ENCODE measurements at places on chromosomes 11 and 22. TPM values are rescaled to one million over a fixed set of nuclear protein-coding genes. Genes with fewer than 3 reads are reported as not detected.

Gene MYRF
- 73.4 TPM for total RNA-seq

Gene OR52N4
- total RNA-seq = not detected

Gene ANO9
- total RNA-seq = 25.5 TPM

GRCh38 chr11:122779047-122779629 is 59.2 kb upstream of the CRTAM start:
- H3K27me3 ChIP-seq = peaks cover 10% of the 10 kb centered on the region
- no peaks in the 10 kb centered on the region for H3K4me1 ChIP-seq
- no peak overlapping the region for H3K4me3 ChIP-seq
- H3K27ac ChIP-seq = no peak overlapping the region
- no peak for DNase-seq
- peaks cover 14% of the 10 kb centered on the region for H3K36me3 ChIP-seq

GRCh38 chr11:132078264-132079076 is 708.1 kb downstream of the NTM start:
- no peak overlapping the region for H3K27ac ChIP-seq
- no peaks in the 10 kb centered on the region for H3K27me3 ChIP-seq
- H3K36me3 ChIP-seq = no peaks in the 10 kb centered on the region

GRCh38 chr22:19940536-19941364 is 822 bp upstream of the COMT start:
- no peak for DNase-seq
- H3K36me3 ChIP-seq = no peaks in the 10 kb centered on the region
- H3K4me3 ChIP-seq = peak overlapping the region; percentile 86
- H3K4me1 ChIP-seq = peaks cover 55% of the 10 kb centered on the region
- H3K27ac ChIP-seq = peak overlapping the region; percentile 98

DNA sequence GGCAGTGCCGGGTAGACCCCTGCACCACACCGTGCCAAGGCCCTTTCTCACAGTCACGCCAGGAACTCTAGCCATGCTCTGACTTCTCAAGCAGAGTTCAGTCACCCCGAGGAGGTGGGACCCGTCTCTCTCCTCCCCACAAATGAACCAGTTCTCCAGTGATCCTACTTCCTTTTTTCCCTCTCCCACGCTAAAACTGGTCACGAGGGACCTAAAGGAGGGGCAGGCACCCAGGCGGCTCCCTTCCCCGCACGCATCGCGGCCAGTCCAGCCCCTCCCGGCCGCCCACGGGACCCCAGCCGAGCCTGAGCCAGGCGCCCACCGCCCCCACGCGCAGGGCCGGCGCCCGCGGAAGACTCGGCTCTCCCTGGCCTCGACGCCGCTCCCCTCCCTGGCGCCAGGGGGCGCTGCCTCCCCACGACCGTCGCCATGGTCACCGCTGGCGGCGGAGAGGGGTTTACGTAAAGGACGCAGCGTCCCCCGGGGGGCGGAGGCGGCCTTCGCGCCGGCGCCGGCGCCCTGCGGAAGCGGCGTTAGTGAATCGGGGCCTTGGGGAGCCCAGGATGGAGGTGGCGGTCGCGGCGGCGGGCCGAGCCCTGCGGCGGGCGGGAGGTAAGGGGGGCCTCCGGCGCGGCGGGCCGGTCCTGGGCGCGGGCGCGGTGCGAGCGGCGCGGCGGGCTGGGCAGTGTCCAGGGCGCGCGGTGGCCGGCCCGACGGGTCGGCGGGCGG is at the start of gene DAGLA:
Gene DAGLA, plus strand, starts transcription at position 499 of the 729 bp plus-strand sequence. CDS start 39,765 bp downstream, outside the sequence.
- no peaks in the 10 kb centered on the region for H3K27me3 ChIP-seq
- H3K4me3 ChIP-seq = peak within 1 kb of the TSS; percentile 49
- peaks cover 36% of the 10 kb centered on the region for H3K4me1 ChIP-seq
- H3K27ac ChIP-seq = peak within 1 kb of the TSS; percentile 47
- peak; percentile 83 for DNase-seq

GRCh38 chr11:1693327-1694063 is 3.5 kb upstream of the KRTAP5-6 start:
- no peak overlapping the region for H3K27ac ChIP-seq
- peaks cover 15% of the 10 kb centered on the region for H3K4me1 ChIP-seq
- H3K27me3 ChIP-seq = no peaks in the 10 kb centered on the region

Data from stomach (tissue), 19 donors.